ENCODE measurements at places on chromosomes 3 and 15. TPM values are rescaled to one million over a fixed set of nuclear protein-coding genes. Genes with fewer than 3 reads are reported as not detected.

Gene AMIGO3
- total RNA-seq = 3.8 TPM

Gene RTP4
- 2.2 TPM for total RNA-seq

Gene FOXB1
- 0.10 TPM for total RNA-seq

Gene KLF15
- not detected for total RNA-seq

Gene DNAH12
- total RNA-seq = 0.63 TPM

Gene ECE2
- total RNA-seq = not detected

Gene KLHL40
- not detected for total RNA-seq

Gene MUSTN1
- 2.1 TPM for total RNA-seq

Data from mononuclear cell (primary cell).